ENCODE measurements at places on chromosomes 3 and 15.

DNA sequence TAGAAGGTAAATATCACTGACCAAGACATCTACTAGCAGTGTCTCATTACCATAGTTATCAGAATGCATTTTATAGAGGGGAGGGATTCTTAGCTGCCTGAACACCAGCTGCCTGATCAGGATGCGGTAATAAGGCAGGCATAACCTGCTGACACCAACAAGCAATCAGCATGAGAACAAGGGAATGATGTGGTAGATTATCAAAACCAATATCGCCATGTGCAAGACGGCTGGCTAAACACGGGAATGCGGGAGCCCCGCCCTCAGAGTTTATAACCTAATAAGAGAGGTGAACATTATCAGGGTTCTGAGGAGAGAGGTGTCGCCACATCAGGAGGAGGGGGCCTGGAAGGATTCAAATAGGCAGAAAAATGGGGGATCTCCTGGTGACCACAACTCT, 20.5 kb downstream of the B4GALT4 start:
- DNase-seq: no peak

DNA sequence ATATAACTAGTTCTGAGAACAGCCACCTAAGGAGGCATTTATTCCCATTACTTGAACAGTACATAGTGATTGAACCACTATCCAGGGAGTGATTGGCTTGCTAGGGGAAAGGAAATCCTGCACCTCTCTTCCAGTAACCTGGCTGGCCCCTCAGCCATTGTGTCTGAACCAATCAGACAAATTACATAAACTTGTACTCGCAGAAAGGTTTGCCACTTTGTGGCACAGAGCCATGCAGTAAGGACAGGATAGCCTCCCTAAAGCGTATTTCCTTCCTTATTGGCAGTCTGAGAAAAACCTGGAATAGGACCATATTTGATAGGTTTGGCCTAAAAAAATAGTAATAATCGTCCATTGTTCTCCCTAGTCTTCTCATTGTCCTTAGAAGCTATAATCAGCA, 19.0 kb downstream of the CMSS1 start:
- DNase-seq: no peak

DNA sequence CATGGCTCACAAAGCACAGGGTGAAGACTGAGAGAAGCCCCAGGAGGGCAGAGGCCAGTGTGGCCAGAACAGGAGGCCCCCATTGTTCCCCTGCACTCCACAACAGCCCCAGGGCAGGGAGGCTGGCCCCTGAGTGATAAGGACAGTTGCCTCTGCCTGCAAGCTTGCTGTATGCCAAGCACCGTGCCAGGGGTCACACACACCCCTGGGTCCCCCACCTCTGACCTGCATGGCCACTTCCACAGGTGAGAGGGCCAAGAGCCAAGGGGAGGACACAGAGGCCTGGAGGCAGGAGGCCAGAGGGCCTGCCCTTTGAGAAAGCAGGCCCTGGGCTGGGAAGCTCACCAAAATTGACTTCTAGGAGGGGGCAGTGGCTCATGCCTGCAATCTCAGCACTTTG, 23.7 kb downstream of the ATRIP start:
- no peak for DNase-seq

DNA sequence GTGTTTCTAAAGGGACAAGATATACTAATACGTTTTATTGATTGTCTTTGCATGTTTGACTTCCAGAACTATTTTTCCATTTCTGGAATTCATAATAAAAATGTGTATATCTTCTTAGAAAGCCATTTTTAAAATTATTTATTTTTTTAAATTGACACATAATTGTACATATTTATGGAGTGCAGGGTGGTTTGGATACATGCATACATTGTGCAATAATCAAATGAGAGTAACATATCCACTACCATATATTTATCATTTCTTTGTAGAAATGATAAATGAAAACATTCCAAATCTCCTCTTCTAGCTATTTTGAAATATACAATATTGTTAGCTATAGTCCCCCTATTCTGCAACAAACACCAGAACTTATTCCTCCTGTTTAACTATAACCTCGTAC, 156.5 kb upstream of the ABI3BP start:
- no peak for DNase-seq

DNA sequence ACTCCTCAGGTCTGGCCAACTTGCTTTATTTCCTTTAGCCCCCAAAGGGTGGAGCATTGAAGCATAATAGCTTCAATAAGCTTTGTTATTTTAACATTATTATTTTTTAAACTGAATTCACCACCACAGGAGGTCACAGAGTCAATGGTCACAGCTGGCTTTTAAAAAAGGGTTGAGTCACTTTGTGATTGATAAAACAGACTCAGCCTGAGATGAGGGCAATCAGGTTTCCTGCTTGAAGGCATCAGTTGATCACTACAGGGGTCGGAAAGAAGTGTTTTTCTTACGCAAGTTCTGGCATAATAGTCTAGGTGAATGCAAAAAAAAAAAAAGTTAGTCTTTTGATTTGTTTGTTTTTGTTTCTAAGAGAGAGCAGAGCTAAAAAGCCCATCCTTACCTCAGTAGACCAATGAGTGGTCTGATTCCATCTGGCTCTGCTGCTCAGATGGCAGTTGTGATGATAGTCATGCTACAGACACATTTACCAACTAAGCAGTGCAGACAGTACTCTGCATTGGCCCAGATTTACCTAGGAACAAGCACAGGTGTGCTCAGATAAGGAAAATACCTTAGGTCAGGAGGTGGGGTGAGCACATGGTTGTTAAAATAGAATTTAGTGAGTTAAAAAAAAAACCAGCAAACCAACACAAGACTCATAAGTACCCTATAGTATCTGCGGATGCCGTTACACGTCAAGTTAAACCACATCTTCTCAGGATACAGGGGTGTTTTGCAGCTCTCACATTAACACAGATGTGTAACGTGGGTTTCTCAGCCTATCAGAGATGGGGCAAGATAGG, 22.6 kb downstream of the ZNF80 start:
- no peak for DNase-seq

GRCh38 chr3:24741506-24741905, 246.9 kb upstream of the THRB start:
- DNase-seq: peak; percentile 3

DNA sequence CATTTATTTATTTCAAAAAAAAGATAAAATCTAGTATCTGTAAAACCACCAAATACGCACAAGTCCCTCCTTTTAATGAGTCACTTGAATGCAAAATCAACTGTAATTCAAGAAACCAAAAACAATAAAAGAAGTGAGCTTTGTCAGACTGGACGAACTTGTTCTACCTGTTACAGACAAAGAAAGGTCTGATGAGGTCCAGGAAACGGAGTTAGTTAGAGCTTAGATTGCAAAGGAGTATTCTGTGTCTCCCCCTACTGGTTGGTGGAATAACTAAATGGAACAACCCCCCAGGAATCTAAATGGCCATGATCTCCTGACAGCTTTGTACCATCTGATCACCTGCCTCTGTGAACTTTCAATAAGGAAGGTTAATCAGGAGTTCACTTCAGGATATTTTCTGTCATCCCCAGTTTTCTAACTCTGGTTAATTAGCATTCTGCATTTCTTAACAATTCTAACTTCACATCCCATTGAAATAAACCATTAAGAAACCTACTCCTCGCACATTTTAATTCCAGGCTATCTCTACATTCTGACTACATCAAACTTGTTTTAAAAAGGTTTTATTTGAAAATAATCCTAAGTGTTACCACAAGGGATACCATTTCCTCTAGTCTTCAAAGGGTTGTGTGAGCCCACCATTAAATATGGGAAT, 333.0 kb upstream of the SATB1 start:
- DNase-seq: no peak

- DNase-seq: no peak
Measured at GRCh38 chr3:179373938-179374337, 26.4 kb downstream of the MFN1 start.

- no peak for DNase-seq
Measured at GRCh38 chr3:88542916-88543315, 393.2 kb downstream of the C3orf38 start.

DNA sequence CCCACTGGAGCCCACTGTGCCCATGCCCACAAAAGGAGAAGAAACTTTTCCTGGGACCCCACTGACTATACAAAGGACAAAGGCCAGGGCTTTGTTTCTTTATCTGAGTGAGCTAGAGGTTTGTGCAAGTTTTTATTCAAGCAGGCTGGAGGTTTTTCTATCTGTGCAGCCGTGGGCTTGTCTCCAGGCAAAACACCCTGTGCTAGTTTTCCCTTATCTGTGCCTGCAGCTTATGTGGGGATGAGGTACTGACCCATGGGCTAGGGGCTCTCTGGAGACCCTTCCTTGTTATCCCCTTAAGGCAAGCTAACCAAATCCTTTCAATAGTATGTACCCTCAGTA, 545.5 kb downstream of the ZPLD1 start:
- no peak for DNase-seq
